NCI-H1417 treated with DMSO at 0.1 percent for 48 hours (cell line): ENCODE measurements at places on chromosomes 7 and 10.

DNA sequence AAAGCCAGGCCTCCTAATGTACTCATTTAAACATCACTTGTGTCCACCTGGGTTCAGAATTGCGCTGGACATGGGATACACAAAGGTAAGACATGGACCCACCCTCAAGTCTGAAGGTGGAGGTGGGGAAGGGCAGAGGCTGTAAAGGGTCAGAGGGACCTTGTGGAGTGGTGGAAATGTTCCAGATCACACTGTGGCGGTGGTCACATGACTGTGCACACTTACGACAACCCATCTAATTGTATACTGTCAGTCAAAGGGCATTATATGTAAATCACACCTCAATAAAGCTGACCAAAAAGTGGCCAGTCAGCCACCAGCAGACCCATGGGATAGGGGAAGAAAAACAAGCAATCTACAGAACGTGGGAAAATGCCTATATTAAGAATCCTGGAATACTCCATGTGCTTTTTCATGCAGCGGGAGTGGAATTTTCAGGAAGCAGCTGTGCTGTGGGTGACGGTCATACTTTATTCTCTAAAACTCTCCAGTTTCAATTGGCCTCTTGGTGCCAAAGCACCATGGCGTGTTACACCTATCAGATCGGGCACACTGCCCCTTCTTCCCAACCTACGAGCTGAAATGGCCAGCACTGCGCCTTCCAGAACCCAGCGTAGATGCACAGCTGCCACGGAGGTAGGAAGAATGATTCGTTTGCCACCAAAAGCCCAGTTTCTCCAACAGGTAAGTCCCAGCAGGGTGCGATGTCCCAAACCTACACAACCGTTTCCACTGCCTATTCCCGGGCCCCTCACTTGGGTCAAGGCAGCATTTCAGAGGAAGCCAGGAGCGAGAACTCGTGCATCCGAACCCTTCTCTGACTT is 69.8 kb downstream of the PRKAG2 start:
- no peak for DNase-seq

DNA sequence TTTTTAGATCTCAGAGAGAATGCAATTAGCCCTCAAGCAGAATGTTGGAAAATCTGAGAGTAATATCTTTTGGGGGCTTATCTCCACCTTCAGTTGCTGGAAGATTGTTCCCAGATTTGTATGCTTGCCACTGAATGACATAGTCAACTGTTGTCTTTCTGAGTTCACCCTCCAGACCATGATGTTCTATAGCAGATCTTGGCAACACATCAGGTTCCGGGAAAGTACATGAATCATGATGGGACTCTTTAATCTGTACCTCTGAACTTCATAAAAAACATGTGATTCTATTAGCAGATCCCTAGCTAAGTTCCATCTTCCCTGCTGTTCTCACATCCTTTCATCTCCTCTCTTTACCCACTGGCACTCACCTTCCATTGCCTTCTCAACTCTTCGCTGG is 68.9 kb downstream of the PLCE1 start:
- no peak for DNase-seq

DNA sequence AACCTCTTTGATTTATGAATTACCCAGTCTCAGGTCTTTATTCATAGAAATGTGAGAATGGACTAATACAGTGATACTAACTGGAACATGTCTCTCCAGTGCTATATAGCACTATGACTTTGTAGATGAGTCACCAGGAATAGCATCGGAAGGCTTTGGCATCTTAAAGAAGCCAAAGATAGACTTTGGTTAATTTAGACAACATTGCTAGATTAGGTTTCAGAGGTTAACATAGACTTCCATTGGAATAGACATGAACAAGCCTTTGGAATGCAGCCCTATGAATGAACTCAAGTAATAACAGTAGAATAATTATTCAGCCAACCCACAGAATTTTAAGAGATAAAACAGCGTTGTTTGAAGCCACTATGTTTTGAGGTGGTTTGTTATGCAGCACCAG is 169.2 kb downstream of the HGF start:
- no peak for DNase-seq

DNA sequence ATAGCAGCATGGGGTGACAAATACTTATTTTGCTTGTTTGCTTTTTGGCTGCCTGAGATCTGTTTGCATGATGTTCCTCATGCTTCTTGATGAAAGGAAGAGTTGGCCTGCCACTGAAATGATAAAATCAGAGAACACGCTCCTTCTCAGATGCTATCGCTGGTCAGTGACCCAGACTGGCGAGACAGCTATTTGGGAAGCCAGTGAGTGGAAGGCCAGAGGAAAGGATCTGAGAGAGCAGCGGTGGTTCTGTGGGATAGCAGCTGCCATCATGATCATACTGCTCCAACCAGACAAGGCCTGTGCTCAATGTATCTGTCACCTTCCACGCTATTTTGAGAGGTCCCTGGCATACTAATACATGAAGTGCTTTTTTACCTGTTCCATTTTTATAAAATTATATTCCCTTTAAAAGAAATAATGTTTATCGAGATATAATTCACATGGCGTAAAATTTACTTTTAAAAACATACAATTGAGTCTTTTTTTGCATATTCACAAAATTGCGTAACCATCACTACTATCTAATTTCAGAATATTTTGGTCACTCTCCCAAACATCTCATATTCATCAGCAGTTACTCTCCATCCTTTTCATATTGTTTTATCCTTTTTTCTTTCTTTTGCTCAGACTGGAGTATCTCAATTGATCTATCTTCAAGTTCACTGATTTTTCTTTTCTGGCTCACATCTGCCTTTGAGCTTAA is 695.1 kb downstream of the TNS3 start:
- no peak for DNase-seq

GRCh38 chr7:42926204-42926603 is 5.8 kb downstream of the PSMA2 start:
- no peak for DNase-seq

- DNase-seq = no peak
These were observed 11.2 kb downstream of the MIOS start for GRCh38 chr7:7577888-7578287.

DNA sequence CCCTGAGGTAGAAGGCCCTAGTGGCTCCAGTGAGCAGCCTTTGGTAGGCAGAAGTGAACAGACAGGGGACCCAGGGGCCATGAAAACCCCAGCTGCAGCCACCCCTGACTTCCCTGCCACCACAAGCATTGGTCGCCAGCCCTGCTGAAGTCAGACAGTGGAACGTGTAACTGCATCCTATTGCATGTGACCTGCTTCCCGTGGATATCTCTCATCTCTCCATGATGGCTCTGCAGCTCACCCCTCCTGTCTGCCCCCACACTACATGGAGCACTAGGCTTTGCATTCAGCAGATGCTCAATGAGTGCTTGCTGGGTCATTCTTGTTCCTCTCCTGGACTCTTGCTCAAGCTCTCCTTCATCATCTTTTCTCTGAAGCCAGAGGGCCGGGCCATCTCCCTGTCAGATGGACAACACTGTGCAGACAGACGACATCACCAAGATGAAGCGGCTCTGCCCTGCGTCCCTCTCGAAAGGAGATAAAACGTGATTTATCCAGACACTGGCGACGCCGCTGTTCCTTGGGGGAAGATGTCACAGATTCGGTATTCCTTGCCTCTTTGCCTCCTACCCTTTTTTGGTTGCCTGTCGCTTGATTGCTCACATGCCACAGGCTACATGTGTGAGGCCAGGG is 117.5 kb downstream of the SH3PXD2A start:
- no peak for DNase-seq

DNA sequence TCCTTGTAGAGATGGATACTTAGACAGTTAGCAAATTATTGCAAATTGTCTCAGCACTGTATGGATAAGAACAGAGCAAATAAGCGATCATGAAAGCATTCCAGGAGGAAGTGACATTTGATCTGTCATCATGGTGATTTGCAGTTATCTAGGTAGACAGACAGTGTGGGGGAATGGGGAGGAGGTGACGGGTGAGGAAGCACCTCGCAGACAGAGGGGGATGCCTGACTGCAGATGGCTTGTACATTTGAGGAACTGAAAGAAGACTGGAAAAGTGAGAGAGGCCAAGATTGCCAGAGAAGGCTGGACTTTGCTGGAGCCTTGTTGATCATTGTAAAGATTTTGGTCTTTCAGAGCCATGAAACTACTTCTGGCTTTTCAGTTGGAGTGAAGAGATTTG is 318.2 kb upstream of the CELF2 start:
- no peak for DNase-seq

DNA sequence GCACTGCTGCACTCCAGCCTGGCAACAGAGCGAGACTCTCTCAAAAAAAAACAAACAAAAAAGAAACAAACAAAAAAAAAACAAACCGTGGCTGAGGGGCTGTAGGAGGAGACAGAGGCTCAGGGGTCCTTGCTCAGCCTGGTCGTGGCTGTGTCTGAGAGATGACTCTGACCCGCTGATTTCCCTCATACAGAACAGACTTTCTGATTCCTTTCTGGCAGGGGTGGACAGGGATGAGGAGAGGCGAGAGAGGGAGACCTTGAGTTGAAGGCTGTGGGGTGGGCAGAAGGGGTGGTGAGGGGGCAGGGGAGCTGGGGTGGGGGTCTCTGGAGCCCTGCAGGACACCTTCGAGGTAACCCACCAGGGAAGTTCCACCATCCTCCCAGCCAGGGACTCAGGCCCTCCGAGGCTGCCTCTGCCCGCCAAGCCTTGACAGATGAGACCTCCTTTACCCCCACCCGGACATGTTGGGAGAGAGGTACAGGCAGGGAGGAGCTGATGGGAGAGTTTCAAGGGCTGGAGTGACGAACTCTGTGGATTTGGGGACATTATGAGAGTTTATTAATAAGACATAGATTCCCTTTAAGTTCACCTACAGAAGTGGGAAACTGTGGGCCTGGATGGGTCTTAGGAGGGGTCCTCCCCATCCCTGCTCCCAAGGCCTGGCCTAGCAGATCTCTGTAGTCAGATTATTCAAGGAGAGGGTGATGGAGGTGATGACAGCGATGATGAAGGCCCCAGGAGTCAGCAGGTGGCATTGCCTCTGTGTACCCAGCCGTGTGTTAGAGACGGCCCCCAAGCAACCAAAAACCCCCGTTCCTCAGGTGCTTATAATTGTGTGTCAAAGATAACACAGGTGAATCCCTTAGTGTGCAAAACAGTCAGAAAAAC is 2.0 kb downstream of the MUC12 start:
- DNase-seq = no peak

DNA sequence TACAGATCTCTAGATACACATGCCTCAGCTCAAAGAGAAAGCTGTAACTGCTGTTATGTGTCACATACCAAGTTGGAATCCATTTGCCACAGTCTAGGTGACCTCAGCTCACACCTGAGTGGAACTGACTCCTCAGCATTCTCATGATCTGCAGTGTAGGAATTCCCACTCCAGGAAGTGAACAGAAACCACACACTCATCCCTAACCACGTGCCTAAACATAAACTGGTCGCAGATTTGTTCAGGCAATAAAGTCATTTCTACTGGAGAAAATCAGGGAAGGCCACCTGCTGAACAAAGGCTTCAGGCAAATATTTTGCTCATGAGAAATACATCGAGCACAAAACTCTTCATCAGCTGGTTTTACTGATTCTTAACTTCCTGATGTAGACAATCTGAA is 23.0 kb upstream of the ZMYND11 start:
- no peak for DNase-seq

- DNase-seq = no peak
These were observed 58.7 kb upstream of the COL1A2 start for GRCh38 chr7:94336009-94336408.

GRCh38 chr10:48745662-48746245 is 61.1 kb downstream of the WDFY4 start:
- DNase-seq = no peak

GRCh38 chr7:2373124-2373556 is 18.5 kb downstream of the EIF3B start:
- DNase-seq = no peak
